ENCODE measurements at places on chromosomes 11 and 22.
A peak's percentile ranks its signal among the peaks of the same experiment; 100 is the strongest.

- no peak for DNase-seq
Measured at GRCh38 chr22:30646518-30647160, 11.1 kb downstream of the SLC35E4 start.

DNA sequence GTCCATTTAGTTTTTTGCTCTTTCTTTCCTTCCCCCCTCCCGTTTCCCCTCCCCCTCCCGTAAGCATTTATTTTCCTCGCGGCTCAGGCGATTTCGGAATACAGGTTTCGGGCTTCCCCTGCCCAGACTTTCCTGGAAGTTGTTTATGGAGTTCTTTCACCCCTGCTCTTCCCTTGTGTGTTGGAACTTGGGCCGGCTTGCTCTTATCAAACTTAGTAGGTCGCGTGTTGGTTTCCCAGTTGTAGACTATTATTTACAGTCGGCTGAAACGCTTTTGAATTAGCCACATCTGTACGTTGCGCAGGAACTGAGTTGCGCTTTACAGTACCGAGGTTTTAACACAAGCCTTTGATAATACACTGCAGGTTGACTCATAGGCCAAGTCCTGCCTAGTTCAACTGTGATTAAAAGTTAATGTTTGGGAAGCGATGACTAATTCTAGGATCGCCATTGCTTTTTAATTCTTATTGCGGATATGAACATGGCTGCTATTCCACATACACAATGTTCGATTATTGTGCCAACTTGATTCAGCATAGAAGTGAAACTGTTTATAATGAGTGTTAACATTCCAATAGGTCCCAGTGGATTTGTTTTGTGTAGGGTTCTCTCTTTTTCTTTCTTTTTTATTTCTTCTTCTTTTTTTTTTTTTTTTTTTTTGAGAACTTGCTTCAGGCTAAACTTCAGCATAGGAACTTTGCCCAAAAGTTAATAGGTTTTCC is 1.7 kb downstream of the YAP1 start:
- peak; percentile 7 for DNase-seq

GRCh38 chr11:67355794-67356386 is 2.5 kb upstream of the POLD4 start:
- DNase-seq: no peak

- DNase-seq: no peak
Measured at GRCh38 chr22:39289975-39290720, 29.3 kb downstream of the RPL3 start.

DNA sequence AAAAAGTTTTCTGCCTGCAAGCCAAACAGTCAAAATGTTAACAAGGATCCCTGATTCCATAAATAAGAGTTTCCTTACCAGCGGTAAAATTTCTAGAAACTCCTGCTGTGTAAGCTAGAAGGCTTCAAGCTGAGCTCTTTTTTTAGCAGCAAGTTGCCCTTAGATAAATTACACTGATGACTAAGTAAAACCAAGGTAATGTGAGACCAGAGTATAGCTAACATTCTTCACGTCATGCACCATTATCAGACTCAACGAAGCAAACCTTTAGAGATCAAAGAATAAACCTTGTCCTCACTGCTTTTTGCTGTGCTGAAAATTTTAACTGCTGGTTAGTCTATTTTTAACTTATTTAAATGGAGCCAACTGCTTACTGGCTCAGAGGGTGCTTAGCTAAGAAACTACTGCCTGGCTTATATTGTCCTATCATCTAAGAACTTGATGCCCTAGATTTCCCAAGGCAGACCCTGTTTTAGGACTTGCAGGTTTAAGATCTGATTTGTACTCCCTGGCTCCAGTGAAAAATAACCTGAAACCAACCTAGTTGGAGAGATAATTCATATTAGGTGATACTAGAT is 900.7 kb downstream of the JRKL start:
- DNase-seq: no peak

DNA sequence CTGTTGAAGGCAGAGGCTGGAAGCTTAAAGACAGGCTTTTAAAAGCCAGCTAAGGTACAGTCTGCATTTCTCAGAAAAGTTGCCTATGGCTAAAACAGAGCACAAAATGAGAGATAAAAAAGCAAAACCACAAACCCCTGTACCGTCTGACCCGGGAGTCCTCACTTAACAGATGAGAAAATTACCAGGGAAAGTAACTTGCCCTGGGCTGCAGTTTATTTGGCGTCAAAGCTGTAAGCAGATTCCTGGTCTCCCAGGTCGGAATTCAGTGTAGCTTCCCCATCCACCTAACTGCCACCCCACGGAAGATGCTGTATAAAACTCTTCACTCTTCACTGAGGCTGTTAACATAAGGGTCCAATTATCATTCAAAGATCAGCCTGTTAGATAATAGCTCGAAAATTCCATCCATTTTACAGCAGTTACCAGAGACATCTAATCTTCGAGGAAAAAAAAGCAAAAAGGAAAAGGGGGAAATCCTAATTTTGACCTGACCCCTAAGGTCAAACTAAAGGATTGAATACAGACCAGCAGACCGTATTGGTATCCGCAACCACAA is 1.5 kb downstream of the TCF20 start:
- DNase-seq: no peak

- DNase-seq: no peak
Measured at GRCh38 chr11:35615921-35616900, 2.0 kb upstream of the FJX1 start.

DNA sequence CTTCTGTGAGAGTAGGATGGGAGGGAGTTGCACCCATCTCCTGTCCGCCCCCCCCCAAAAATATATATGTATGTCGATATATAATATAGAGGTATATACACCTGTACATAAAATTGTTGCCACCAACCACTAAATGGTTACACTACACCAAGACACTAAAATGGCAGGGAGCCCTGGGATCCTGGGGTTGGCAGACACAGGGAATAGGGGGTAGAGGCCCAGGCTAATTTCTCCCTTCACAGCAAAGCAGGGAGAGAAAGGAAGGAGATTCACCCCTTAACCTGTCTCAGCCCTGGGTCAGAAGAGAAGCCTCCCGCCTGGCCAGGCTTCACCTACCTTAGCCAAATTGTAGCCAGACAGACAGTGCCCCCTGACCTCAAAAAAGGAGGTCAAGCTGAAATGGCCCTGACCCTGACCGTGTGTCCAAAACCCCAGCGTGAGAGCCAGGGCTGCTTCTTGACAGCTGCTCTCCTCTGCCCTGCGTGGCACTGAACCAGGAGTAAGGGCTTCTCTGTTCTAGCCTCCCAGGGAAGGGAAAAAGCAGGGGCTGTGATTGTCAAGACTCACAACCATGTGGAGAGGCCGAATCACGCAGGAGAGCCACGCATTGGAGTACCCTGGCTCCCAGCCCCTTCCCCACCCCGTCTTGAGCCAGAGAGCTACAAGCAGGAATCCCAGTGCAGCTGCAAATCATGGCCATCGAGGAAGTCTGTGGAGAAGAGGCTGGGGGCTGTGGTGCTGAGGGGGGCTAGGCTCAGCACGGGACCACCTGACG is 40.5 kb downstream of the SGSM3 start:
- no peak for DNase-seq

GRCh38 chr11:79437278-79437980 is 3.4 kb downstream of the TENM4 start:
- no peak for DNase-seq

- no peak for DNase-seq
Measured at GRCh38 chr11:70537576-70538571, 139.5 kb downstream of the CTTN start.

GRCh38 chr11:32713496-32713895 is 81.0 kb downstream of the CCDC73 start:
- no peak for DNase-seq

DNA sequence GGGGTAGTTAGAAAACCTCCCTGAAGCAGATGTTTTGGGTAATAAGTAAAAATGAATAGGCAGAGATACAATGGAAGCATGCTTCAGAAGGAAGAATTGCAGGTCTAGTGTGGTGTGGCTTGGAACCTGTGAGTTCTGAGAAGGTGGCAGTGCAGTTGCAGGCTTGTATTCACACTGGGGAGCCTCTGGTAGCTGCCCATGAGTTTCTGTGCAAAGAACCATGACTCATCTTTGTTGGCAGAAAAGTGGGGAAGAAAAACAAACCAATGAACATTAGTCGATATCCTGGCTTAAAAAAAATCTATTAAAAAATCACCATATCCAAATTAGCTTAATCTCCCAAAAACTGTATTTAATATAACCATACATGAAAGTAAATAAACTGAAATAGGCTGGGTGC is 232.6 kb downstream of the FAT3 start:
- no peak for DNase-seq
